Stimulated activated CD8-positive, alpha-beta memory T cell treated with anti-CD3 and anti-CD28 coated beads, Interleukin-2, amount 100 ng/mL, for 1 hour (primary cell): ENCODE measurements at places on chromosomes 2 and 18.

- no peak for DNase-seq
These were observed 186.5 kb upstream of the TPO start for GRCh38 chr2:1226766-1227165.

DNA sequence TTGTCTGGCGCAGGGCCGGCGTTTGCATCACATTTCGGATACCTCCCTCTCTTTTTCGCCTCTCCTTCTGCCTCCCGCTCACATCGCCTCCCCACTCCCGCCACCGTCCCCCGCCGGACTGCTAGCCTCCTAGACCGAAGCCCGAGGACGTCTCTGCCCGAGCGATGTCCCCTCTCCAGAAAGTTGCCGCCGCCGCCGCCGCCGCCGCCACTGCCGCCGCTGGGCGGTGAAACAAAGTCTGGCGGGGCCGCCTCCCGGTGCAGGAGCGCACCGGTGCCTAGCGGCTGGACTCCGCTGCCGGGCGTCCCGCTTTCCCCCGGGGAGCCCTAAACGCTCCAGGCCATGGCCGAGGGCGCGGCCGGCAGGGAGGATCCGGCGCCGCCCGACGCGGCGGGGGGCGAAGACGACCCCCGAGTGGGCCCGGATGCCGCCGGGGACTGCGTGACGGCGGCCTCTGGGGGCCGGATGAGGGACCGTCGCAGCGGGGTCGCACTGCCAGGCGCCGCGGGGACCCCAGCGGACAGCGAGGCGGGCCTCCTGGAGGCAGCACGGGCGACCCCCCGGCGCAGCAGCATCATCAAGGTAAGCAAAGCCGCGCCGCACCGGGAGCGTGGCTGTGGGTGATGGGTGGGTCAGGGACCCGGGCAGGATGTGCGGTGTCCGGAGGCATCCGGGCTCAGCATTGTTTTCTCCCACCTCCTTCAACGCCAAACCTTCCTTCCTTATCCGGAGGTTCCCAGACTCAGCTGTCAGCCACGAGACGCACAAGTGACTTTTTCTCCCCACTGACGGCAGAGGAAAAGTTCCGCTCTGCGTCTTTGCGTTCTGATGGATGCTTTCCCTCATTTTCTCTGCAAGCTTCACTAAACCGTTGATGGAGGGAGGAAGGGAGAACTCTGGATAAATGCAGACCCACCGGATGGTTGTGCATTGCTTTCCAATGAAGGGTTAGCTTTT lies 643 bp downstream of the PLCL1 start:
- DNase-seq = no peak

- no peak for DNase-seq
These were observed 2.0 kb downstream of the ZNF638 start for GRCh38 chr2:71333619-71334018.

GRCh38 chr2:217244815-217245214 lies 385.0 kb upstream of the TNP1 start:
- no peak for DNase-seq

DNA sequence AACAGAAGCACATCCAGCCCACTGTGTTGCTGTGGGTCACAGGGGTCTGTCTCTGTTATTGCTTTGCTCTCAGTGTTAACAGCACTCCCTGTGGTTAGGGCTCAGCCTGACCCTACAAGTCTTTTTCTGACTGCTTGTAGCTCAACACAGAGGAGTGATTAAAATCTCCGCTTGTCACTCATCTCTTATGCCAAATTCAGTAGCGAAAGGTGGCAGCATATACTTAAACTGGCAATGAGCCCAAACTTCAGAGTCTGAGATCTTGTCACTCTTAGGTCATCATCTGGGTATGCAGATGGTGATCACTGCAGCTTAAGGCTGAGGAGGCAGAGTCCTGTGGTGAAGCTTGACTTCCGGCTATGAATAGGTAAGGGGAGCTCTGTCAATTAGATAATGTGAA lies 63.3 kb upstream of the CSRNP3 start:
- DNase-seq = no peak

DNA sequence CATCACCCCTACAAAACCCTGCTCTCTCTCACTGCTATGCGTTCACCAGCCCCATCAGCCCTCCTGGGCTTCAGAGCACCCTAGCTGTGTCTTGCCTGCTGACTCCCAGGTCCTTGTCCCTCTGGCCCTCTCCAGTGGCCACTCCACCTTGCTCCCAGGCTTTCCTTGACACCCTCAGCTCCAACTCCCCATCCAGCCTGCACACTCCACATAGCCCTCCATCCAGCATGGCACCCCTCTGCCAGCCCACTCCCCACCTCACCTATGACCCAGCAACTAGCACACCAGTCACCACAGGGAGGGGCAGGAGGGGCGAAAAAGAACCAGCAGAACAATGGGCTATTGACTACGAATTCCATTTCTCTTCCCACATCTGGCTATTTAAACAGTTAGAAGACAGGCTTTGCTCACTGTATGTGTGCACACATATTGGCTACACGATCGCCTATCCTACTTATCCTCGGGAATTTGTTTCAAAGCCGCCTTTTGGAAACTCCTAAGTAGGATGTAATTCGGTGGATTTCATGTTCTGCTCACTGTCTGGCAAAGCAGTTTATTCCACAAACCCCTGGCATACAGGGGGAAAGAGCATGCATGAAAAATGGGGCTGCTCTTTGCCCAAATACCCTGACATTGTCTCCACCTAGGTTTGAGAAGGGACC lies 195.3 kb downstream of the SMAD2 start:
- DNase-seq = no peak

DNA sequence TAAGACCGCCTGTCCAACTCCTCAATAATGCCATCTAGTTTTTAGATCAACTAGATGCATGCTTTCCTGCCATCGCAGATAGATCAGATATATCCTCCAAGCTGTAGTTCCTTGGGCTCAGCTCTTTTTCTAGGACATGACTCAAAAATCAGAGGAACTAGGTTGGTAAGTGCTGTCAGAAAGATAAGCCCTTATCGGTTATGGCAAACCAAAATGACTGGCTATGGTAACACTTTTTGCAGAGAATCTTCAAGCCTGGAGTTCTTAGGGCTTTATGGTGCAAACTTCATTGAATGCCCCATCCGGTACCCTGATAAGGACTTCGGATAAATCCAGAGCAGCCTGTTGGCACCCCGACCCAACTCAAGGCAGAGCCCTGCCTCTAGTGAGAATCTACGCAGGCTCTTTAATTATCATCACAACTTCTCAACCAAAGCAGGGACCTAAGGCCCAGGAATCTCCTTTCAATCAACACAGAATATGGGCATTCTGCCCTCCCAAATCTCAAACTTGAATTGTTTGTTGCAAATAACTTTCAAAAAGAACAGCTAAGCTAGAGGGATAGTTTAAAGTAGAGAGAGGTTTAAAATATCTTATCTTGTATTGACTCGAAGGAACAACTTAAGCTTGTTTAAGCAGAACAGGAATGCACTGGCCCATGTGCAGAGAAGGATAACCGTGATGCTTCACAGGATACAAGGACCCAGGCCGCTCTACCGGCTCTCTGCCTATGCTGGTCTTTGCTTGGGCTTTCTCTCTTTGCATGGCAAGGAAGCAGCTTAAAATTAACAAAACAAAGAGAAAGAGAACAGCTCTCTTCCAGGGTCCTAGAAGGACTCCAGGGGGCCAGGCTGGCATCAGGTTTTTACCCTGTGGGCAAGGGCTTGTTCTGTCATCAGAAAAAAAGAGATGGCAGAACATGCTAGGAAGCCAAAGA lies 3.4 kb upstream of the CYP1B1 start:
- DNase-seq = no peak

GRCh38 chr18:28063271-28063761 lies 113.6 kb downstream of the CDH2 start:
- no peak for DNase-seq
